Stimulated activated naive CD8-positive, alpha-beta T cell treated with anti-CD3 and anti-CD28 coated beads, Interleukin-15, amount 100 ng/mL, for 72 hours (primary cell): ENCODE measurements at places on chromosomes 11 and 22.

- DNase-seq: no peak
These were observed 41.0 kb downstream of the BUD13 start for GRCh38 chr11:116731821-116732220.

- no peak for DNase-seq
These were observed 7.9 kb downstream of the CDC42BPG start for GRCh38 chr11:64836448-64837072.

GRCh38 chr11:60991457-60991856 lies 20.0 kb downstream of the CD6 start:
- DNase-seq: no peak

- DNase-seq: no peak
These were observed 79.4 kb downstream of the ATM start for GRCh38 chr11:108302121-108302785.

DNA sequence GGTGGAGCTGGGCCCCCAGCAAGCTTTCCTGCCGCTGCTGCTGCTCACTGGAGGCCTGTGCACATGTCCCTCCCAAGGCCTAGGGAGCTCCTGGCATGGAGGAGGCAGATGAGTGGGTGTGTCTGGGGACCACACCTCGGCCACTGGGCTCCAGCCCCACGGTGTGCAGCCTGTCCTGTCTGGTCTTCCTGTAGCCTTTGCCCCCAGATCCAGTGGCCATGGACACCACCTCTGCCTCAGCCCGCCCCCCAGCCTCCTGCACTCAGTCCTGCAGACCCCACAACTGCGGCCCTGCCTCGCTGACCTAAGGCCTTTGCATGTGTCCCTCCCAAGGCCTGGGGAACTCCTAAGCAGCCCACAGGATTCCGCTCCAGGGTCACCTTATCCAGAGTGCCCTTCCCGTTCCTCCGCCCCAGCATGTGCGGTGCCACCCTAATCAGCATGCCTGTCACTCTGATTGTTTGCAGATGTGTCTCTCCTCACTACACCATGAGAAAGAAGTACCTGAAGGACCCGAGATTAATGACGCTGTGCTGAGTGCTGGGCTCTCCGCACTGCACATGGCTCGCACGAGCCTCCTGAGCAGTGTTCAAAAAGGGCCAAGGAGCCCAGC lies 8.6 kb downstream of the GAL start:
- no peak for DNase-seq

DNA sequence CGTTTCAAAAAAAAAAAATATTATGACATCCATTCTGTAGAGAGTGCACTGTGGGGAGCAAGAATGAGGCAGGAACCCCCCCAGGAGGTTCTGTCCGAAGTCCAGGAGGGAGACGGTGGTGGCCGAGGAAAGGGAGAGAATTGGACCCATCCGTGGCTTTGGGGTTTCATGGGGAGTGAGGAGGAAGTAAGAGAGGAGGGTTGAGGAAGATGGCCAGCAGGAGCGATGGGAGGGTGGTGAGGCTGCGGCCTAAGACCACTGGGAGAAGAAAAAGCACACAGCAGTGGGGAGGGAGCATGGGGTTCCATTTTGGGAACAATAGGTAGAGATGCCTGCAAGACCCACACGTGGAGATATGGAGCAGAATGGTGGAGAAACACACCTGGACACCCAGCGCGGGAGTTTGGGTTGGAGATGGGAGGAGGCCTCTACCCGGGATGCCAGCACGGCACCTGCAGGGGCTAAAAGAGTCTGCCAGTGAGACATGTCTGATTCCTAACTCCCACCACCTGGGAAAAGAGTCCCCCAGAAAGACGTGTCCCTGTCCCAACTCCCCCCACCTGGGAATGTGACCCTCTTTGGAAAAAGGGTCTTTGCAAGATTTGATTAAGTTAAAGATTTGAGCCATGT lies 72.5 kb upstream of the SHANK2 start:
- no peak for DNase-seq

GRCh38 chr11:93921695-93922468 lies 71.5 kb upstream of the VSTM5 start:
- DNase-seq: peak; percentile 24

GRCh38 chr22:50041361-50042065 lies 16.6 kb downstream of the TTLL8 start:
- DNase-seq: no peak

DNA sequence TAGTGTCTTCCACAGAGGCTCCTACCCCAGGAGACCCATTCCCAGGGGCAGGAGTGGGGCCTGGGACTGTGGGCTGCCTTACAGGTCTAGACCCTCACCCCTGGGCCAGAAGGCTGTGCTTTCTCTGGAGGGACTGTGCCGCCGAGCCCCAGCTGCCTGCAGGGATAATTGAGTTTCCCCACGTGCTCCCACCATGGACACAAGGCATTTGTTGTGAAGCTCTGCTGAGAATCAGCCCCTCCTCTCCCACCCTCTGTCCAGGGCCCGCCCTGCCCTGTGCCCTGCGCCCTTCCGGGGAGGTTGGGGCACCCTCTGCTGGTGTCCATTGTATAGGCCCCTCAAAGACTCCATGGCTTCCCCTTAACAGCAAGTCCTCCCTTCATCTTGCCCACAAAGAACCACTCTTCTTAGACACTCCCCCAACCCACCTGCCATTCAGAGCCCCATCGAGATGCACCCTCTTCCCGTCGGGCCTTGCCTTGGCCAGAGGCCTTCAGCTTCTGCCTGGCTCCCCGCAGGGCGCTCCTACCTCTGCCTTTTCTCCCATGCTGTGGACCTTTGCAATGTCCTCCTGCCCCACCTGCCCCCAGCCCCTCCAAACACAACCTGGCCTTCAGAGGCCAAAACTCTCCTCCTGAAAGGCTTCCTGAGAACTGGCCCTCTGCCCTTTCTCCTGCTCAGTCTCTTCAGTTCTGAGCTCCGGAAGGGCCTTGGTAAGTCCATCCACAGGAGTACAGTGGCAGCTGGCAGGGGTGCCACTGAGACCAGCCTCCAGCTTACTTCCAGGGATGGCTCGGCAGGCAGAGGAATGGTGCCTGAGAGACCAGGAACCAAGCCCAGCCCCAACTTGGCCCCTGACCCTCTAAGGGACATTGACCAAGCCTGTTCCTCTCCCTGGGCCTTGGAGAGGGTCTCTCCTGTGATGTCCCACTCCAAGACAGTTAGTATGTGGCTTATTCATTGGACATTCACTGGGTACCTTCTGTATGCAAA lies 22.4 kb downstream of the DUSP8 start:
- no peak for DNase-seq

GRCh38 chr11:125402435-125402834 lies 93.6 kb downstream of the FEZ1 start:
- no peak for DNase-seq

DNA sequence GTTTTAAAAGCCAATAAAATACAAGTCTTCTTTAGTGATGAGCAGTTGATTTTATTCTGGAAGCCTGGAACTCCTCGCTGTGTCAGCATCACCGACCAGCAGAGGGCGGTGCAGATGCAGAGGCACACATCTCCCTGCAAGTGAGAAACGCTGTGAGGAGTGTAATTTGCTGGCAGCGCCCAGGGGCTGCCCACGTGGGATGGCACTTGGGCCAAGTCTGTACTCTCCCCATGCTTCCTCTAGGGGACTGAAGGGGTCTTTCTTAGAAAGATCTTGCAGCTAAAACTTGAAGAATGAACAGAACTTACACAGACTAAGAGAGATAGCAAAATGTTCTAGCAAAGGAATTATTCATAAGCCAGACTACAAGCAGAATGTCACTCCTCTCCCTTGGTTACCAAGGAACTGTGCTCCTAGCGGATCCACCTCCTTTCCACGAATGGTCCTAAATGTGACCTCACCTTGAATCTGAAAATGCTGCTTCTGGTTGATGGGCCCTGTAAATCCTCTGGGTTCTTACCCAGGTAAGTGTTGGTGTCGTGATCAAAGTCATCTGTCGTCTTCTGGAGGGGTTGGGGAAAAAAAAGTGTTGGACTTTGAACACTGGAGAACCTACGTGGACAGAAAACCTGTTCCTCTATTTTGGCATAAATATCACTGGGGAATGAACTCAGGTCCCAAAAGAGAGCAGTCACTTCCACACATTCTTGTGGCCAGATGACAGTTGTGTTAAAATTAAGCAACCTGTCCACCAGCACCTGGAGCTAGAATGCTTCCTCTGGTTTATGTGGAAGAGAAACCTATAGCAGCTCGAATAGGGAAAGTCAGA lies 31.8 kb downstream of the CNTF start:
- peak; percentile 69 for DNase-seq

DNA sequence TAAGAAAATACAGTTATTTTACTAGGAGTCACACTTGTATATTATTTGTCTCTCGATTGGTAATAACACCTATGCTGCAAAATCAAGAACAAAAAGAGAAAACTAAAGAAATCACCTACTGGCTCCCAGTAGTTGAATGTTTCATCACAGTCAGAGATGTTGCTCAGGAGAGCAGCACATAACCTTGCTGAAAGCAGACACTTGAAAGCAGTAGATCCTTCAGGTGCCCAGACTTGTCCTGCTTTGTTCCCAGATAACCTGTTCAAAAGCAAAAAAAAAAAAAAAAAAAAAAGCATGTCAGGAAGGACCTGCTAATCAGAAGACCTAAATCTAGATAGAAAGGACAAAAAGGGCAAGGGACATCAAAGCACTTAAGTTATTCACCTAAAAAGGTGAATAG lies 1.3 kb downstream of the ALG9 start:
- no peak for DNase-seq

GRCh38 chr11:93024369-93024768 lies 54.9 kb downstream of the MTNR1B start:
- DNase-seq: no peak

DNA sequence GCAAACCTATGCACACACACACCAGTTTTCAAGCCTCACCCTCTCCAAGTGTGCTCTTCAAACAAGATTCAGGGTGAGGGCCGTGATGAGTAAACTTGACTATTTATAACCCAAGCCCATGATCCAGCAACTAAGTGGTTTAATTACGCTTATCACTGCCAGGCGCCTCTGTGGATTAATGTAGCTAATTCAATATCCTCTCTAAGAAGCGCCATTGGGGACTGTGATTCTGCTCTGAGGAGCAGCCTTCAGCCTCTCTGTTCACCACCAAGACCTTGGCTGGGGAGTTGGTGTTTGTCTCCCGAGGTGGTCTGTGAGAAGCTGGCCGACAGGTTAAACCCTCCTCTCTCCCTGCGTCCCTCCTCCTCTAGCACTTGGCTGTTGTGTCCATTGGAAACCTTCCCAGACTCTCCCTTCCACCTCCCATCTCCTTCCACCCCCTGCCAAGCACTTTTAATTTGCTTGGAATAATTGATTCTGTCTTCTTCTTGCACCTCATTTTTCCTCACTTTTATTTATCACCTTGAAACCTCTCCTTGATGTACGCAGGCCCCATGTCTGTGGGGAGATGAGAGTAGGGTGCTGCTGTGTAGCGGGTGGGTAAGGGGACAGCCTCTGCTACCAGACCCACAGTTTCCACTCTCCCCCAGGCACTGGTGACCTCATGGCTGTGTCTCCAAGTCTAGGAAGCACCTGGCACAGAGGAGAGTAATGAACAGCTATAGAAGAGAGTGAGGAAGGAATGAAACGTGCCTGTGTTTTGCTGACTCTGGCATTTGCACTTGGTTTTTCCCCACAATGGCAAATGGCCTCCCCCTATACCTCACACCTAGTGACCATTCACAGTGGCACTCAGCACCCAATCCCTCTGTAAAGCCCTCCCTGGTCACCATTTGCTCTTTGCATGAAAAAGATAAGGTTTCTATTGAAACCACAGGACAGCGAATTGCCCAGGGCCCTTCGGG lies 236.6 kb downstream of the GRIK4 start:
- no peak for DNase-seq

DNA sequence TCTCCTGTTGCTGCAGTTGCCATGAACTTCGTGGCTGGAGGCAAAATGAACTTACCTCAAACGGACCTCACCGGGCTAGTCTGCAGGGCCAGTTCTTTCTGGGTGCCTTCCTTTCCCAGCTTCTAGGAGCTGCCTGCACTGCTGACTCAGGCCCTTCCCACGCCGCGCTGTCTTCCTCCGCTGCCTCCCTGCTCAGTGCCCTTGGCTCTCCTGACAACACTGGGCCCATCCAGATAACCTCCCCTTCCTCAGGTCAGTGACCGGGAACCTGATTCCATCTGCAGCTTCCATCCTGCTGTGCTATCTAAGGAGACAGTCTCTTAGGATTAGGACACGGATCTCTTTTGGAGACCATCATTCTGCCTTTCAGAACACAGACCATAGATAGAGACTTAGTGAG lies 19.3 kb downstream of the MOB2 start:
- DNase-seq: no peak

DNA sequence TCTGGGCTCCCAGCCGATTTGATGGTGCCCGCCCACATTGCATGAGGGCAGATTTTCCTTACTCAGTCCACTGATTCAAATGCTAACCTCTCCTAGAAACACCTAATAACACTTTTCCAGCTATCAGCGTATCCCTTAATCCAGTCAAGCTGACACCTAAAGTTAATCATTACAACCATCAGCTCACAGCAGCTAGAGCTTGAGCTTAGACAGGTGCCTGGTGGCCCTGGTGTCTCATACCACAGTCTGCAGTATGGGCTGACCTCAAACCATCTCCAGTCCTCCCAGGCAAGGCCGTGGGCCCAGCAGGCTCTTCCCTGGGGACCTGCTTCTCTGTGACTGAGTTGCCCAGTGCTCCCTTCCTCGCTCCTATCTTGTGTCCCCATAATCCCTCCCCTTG lies 174.4 kb upstream of the NECTIN1 start:
- no peak for DNase-seq

- DNase-seq: no peak
These were observed 40.7 kb downstream of the MYH9 start for GRCh38 chr22:36347094-36347493.

DNA sequence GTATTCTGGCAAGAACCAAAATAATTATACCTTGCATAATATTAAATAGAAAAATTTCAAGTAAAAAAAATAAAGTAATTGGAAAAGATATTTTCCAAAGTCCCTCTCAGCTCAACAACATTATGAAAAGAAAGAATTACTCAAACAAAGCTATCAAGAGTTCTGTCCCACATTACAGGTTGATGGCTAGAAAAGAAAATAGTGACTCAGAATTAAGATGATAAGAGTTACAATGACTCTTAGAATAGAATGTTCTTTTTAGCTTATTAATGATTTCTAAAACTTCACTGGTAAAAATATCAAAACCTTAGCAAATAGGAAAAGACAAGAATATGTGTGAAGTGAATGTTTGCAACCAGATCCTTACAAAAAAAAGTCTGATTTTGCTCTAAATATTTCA lies 312.5 kb upstream of the PDGFD start:
- no peak for DNase-seq

DNA sequence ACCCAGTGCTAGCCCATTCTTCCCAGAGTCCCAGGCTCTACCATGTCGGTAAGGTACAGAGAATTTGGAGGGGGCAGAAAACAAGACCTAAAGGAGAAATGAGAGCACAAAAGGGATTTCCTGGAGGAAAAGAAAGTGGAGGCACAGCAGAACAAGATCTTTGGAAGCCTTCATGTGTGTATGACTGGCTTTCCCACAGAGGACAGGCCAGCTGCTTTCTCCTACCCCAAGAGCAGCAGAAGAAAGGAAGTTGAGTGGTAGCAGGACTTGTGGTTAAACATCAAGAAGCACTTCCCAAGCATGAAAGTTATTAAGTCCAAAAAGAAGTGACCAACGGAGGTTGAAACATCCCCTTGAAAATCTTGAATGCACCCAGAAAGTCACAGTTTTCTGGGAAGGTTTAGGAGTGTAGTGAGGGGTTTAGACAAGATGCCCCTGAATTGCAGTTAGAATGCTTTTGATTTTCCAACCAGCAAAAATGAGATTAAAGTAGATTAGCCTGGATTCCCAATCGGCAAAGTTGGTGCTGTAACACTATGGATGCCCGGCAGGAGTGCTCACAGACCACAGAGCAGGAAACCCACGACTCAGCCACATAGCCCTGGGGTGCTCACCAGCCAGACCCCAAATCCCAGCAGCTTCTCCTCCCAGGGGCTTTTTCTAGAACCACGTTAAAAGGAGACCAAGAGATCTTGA lies 608 bp downstream of the TMPRSS13 start:
- no peak for DNase-seq
